ENCODE measurements at places on chromosomes 11 and 22.
A peak's percentile ranks its signal among the peaks of the same experiment; 100 is the strongest.

GRCh38 chr11:73258104-73259035 lies 13.8 kb upstream of the P2RY6 start:
- no peak for DNase-seq

DNA sequence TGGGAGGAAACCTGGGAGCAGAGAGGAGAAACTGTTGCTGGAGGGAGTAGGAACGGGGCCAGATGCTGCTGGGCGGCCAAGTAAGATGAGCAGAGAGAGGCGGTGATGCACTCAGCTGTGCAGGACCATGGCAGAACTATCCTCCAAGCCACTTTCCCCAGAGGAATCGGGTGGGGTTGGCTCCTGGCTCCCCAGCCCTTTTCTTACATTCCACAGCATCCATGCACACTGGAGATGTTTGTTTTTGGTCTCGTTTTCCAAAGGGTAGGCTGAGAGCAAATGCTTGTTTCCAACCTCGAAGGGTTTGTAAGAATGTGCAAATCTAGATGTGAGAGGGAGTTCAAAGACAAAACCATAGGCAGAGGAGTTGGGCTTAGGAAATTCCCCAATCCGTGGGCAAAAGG lies 73.2 kb downstream of the DBX1 start:
- DNase-seq: no peak

GRCh38 chr11:100876815-100877520 lies 189.9 kb downstream of the ARHGAP42 start:
- DNase-seq: no peak

- no peak for DNase-seq
These were observed 164.2 kb downstream of the NTM start for GRCh38 chr11:131534611-131535010.

DNA sequence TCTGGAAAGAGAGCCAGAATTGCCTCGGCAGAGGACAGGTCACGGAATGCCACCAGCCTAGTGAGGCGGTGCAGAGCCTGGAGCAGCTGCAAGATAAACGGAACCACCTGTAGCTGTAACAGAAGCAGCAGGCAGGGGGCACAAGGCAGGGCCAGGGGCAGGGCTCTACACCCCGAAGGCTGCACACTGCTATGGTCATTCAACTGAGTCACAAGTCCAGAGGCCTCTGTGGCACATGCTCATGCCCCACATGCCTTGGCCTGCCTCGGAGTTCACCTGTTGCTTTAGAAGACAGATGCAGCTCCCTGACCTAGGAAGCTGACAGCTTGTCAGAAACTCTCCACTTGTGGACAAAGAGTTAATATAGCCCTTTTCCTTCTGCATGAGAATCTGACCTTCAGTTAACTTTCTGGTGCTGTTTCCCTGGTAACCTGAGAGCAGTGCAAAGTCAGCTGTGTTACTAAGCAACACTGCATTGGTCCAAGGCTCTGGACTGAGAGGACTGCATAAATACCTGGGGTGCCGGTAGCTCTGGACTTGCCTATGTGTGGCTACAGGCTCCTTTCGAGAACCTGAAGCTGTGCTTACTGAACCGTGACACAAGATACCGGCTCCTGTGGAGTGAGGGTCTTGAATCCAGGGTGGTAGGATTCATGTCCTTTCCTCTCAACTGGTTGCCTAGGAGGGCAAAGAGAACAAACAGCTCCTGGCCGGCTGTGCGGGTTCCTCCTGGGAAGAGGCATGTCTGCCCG lies 10.5 kb downstream of the COMMD9 start:
- DNase-seq: no peak

DNA sequence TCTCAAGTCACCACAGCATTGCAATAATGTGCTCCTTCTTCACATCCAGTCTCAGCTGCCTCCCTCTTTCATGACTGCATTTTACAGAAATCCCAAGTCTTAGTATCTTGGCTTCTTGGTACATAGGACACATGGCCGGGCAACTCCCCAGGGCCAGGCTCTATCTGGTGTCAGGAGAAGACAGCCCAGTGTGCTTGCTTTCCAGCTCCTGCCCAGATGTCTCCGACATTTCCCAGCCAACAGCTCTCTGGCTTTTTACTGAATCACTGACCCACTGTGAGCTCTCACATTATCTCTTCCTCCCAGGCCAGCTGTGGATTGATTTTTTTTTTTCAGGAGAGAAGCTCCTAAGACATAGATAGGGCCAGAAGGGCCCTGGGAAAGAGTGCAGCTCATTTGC lies 346.0 kb upstream of the C11orf87 start:
- no peak for DNase-seq

GRCh38 chr11:364991-365725 lies 4.1 kb upstream of the B4GALNT4 start:
- no peak for DNase-seq

- no peak for DNase-seq
These were observed 1.0 kb downstream of the MN1 start for GRCh38 chr22:27800250-27801201.

GRCh38 chr22:36331912-36332622 lies 55.7 kb downstream of the MYH9 start:
- DNase-seq: peak; percentile 62

GRCh38 chr11:78838417-78838816 lies 263.8 kb upstream of the NARS2 start:
- DNase-seq: no peak

GRCh38 chr11:5317292-5317691 lies 6.8 kb downstream of the OR51B2 start:
- no peak for DNase-seq

DNA sequence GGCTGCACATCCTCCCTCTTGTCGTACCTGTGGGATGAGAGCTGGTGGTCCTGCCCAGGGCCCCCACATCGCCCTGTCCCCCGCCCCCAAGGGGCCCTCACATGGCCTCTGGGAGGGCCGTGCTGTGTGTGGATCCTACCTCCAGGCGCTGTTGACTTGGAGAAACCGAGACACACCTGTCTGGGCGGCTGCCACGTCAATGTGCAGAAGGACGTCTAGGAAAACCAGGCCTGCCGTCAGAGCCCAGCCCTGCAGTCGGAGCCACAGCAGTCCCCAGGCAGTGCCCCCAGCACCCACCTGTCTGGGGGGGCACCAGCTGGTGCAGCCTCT lies 14.2 kb downstream of the ALG12 start:
- no peak for DNase-seq

GRCh38 chr22:20653795-20654342 lies 120.0 kb upstream of the SERPIND1 start:
- no peak for DNase-seq
